Activated naive CD4-positive, alpha-beta T cell (primary cell): ENCODE measurements at places on chromosomes 16 and 17.
A peak's percentile ranks its signal among the peaks of the same experiment; 100 is the strongest.

GRCh38 chr16:21645261-21645721 lies 7.1 kb downstream of the IGSF6 start:
- DNase-seq: no peak

- no peak for DNase-seq
Measured at GRCh38 chr17:34706029-34706428, 126.6 kb downstream of the TMEM132E start.

- DNase-seq: no peak
Measured at GRCh38 chr17:28319598-28319935, 567 bp downstream of the TMEM97 start.

- DNase-seq: no peak
Measured at GRCh38 chr17:27526604-27527002, 70.4 kb downstream of the KSR1 start.

- DNase-seq: no peak
Measured at GRCh38 chr16:1330260-1330914, 3.1 kb upstream of the BAIAP3 start.

DNA sequence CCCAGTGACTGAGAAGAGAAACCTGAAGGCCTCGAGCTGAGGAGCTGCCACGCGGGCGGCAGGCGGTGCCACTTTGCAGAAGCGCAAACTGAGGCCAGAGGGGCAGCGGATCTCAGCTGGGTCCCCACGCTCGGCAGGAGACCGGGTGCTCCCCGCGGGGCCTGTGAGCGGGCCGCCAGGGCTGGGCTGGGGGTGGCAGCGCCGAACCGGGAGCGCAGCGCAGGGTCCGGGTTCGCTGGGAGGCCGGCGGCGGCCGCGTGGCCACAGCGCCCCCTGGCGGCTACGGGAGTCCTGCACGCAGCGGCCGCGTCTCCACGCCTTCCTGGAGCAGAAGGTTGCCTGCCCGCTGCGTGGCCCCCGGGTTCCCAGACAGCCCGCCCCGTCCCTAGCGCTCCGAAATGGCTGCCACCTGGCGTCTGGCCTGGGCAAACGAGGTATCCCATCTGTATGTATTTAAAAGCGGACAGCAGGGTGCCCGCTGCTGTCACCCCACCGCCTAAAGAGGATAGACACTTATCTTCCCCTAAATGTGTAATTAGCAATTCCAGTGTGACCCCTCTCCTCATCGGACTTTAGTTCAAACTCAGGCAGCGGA lies 96.1 kb upstream of the CDH5 start:
- DNase-seq: peak; percentile 43

- no peak for DNase-seq
Measured at GRCh38 chr17:48510381-48510760, 20.4 kb downstream of the HOXB1 start.

- DNase-seq: no peak
Measured at GRCh38 chr16:16150117-16150877, 73.0 kb downstream of the ABCC6 start.

DNA sequence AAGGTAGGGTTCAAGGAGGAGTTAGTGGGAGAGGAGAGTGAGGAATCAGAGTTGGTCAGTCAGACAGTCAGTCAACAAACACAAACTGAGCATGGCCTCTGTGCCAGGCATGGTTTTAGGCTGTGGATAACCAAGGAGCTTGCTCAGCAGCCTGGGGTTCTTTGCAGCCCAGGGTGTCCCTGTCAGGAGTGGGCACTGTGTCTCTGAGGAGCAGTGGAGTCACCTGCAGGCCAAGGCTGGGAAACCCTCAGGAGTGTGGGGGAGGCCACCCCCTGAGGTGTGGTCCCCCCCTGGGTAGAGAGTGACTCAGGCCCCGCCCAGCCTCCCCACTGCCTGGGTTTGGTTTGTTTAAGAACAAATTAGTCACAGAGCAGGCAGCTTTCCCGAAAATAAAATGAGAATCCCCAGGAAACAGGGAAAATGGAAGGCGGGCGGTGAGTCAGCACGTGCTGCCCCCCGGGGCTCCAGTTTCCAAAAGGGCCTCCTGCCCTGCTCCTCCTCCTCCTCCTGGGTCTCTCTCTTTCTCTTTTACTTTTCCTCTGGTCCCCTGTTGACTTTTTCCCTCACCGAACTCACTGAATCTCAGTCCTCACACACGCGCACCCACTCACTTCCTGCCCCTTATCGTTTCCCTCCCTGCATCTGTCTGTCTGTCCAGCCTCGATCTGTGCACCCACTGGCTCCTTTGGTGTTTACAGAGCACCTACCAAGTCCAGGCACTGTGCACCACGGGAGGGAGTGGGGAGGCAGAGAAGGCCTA lies 44.3 kb downstream of the SOCS3 start:
- DNase-seq: peak; percentile 21

- DNase-seq: no peak
Measured at GRCh38 chr17:46035112-46035818, 36.2 kb downstream of the STH start.

DNA sequence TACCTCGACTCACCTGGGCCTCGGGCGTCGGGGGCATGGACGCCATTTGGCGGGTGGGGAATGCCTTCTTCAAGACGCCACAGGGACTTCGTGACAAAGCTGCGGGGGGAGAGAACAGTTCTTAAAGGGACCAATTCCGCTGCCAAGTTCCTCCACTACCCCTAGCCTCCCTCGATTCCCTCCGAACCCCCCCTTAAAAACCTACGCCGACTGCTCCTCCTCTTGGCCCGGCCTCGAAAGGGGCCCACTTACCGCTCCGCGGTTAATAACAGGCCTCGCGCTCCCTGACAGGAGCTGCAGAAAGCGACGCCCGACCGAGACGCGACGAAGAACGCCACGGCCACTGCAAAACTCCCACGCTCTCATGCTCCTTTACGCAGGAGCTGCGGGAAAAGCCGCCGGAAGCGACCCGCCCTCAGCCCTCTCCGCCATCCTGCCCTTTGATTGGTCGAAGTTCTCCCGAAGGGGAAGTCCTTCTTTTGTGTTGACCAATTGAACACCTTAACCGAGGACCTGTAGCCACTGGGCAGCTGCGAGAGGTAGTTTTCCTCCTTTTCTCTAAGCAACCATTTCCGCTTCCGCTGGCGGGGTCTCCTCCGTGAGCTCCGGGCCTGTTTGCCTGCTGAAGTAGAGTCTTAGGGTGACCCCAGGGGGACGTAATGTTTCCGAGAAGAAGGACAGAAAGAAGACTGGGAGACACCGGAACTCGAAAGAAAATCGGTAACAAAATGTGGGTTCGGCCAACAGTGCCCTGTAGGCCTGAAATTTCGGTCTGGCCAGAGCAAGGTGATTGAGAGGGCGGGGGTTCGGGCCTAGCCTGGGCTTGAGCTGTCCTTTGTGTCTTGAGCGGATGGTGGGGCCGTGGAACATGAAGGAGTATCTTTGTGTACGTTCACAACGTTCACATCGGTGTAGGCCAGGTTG lies at the start of the genes NAA60 and ZNF597:
TSS of gene NAA60 (plus strand) at position 573 of the 924 bp plus-strand sequence. CDS start 32,548 bp downstream, outside the sequence.
TSS of gene ZNF597 (minus strand) at position 397 of the 924 bp plus-strand sequence. CDS start at position 46, 351 bp downstream.
- peak; percentile 37 for DNase-seq

GRCh38 chr16:52548261-52549010 lies 1.5 kb upstream of the TOX3 start:
- no peak for DNase-seq

DNA sequence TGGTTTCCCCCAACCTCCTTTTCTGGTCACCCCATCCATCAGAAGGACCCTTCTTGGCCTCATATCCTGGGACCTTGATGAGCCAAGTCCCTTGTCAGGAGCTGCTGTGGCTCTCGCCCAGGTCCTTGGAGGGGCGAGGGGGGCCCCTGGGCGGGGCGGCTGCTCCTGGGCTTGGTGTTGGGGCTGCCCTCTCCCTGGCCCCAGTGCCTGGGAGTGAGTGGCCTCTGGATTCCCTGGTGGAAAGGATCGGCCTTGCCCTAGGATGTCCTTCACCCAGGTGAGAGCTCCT lies 6.2 kb upstream of the NOTUM start:
- DNase-seq: no peak

GRCh38 chr16:10339777-10340732 lies 45.8 kb upstream of the ATF7IP2 start:
- DNase-seq: no peak

- DNase-seq: no peak
Measured at GRCh38 chr17:57034807-57035754, 50.0 kb upstream of the AKAP1 start.
